ENCODE measurements at places on chromosomes 16 and 17.

- DNase-seq, result no peak
These were observed 273.1 kb downstream of the CDH13 start for GRCh38 chr16:82899731-82900450.

GRCh38 chr16:87687126-87687910, 78.5 kb downstream of the KLHDC4 start:
- DNase-seq, result no peak

- DNase-seq, result no peak
These were observed 45.0 kb downstream of the SRCIN1 start for GRCh38 chr17:38560503-38561318.

DNA sequence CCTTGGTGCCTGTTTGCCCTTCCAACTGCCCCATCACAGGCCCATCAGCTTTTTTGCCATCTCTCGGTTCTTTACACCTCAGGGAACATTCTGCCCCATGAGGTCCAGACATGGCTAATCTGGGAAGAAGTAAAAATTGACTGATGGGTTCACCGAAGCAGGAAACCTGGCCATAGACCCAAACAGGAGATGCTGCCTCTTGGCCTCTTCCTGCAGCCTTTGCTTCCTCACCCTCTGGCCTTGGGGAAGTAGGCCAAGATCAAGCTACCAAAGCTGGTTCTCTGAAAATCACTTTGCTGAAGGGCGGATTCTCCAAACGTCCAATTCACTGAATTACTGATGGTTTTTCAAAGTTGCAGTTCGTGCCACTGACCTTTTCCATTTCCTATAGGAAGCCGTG, 56.1 kb downstream of the ARSG start:
- no peak for DNase-seq

- no peak for DNase-seq
These were observed 6.9 kb downstream of the UNC45B start for GRCh38 chr17:35154196-35155165.

DNA sequence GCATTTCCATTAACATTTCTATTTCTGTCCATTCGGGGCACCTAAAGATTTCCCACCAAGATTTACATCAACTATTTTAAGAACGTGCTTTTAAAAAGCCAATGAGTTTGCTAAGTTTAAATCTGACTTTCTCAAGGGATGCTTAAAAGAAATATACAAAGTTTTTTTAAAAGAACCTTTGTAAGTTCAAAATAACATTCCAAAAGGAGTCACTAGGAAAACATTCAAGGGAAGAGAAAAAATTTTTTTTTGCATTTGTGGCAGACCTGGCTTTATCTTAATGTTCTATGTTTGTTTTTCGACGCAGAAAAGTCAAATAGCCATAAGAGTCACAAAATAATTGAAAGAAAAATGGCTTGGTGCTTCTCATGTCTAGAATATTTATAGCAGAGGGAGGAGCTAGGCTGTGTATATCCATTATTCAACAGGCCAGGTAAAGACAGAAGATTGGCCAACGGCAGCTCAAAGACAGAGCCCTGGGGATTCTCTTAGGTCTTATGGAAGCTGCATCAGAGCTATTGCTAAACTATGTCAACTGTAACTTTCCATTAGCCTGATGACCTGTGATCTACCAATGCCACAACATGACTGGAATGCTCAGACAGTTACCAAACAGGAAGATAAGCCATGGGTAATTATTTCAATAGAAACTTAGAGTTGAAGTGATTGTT, 37.8 kb upstream of the MYOCD start:
- DNase-seq, result no peak

DNA sequence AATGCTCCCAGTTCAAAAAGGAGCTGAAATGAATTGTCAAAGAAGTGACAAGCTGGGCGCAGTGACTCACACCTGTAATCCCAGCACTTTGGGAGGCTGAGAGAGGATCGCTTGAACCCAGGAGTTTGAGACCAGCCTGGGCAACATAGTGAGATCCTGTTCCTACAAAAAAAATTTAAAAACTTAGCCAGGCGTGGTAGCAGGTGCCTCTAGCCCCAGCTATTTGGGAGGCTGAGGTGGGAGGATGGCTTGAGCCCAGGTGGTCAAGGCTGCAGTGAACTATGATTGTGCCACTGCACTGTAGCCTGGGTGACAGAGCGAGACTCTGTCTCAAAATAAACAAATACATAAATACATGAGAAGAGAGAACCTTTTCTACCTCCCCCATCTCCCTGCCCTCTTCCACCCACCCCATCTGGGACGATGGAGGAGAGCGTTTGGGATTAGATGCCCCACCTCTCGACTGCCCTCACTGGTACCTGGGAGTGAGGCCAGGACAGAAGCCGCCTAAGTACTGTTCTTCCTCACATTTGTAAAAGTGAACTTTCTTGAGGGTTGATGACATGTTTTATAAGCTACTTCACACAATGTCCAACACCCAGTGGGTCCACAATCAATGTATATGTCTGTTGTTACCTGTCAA, 2.4 kb downstream of the IL4R start:
- DNase-seq, result no peak

DNA sequence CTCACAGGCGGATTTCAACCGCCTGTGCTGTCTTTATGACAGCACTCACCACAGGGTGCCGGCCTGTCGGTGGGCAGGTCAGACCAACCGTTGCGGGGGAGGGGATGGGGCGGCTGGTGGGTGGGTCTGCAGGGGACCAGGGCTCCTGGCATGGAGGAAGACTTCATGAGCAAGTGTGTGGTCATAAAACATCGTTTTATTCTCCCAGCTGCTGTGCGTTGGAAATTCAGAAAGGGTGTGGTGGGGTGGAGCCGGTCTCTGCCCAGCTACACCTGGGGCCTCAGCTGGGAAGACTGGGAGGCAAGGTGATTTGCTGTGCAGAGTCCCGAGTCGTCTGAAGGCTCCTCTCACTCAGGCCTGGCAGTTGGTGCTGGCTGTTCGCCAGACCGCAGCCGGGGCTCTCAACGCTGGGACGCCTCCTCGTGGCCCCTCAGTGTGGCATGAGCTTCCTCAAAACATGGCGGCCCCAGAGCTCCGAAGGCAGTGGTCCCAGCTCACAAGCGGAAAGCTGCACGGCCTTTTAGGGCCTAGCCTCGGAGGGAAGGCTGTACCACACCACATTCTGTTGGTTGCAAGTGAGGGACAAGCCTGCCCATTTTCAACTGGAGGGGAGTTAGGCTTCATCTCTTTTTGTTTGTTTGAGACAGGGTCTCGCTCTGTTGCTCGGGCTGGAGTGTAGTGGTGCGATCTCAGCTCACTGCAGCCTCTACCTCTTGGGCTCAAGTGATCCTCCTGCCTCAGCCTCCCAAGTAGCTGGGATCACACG, 45.8 kb upstream of the GSE1 start:
- DNase-seq, result no peak

DNA sequence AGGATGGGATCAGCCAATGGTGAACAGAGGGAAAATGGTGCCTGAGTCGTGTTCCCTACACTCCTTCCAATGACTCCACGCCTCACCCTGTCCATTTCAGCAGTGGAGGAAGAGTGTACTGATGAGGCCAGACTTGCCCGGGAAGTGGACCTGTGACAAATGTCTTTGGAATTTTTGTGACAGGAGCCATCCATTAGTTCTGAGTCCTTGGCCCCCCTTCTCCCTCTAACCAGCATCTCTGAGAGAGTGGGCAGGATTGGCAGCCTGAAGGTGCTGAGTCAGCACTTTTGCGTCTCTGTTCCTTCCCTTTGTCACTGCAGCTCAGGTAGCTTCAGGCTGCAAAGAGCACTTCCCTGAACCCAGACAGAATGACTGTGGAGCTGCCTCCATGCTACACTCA, 30.8 kb downstream of the BEAN1 start:
- DNase-seq, result no peak

- DNase-seq, result no peak
These were observed 81.7 kb downstream of the ZDHHC7 start for GRCh38 chr16:84929421-84930297.

DNA sequence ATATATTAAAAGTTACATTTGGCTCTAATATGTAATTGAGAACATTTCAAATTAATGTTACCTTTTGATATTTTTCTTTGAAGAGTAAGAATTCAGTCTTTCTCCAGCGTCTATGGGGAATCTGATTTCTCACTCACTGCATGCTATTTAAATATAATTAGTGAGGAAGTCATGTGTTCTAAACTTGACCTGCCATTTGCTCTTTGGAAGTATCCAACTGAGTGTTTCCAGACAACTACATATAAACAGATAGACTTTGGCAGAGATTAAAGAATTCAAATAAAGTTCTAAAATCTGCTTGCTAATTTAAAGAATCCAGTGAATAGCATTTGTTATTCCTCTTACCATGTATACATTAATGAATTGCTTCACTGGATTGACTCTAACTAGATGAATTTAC, 23.5 kb downstream of the OMG start:
- no peak for DNase-seq

DNA sequence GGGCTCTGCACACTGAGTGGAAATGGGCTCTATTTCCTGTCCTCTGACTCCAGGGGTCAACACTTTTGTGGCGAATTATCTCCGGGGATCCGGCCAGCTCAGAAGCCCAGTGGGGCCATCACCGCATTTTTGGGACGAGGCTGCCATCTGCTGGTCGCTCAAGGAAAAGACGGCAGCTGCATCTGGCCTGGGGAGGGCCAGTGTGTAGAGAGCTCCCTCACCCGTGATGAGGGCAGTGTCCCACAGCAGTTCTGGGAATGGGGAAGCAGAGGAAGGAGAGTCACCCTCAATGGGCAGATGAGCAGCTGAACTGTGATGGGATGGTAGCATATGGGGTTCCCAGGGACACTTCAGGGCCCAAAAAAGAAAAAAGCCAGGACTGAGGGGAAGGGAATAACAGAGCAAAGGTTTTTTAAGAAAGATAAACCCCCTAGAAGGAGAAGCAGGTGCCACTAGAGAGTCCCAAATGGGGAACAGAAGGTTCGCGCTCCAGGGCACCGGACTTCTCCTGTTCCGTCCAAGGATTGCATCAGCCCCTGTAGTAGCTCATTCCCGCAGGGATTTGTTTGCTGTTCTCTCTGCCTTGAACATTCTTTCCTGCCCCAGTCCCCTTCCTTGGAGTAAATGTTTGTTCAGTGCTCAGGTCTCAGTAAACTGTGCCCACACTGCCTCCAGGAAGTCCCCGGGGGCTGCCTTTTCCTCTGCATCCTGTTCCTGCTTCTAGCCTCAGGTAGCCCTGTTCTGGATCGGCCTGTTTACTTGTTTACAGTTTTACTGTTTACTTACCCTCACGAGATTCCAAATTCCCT, 9.3 kb upstream of the ABCC12 start:
- DNase-seq, result peak; percentile 53

- no peak for DNase-seq
These were observed 25.7 kb downstream of the PHKB start for GRCh38 chr16:47486856-47487255.
